Sigmoid colon (tissue), 7 donors: ENCODE measurements at places on chromosomes 16 and 17.

- peak; percentile 82 for DNase-seq
These were observed 104.3 kb downstream of the PHKB start for GRCh38 chr16:47565454-47565853.

DNA sequence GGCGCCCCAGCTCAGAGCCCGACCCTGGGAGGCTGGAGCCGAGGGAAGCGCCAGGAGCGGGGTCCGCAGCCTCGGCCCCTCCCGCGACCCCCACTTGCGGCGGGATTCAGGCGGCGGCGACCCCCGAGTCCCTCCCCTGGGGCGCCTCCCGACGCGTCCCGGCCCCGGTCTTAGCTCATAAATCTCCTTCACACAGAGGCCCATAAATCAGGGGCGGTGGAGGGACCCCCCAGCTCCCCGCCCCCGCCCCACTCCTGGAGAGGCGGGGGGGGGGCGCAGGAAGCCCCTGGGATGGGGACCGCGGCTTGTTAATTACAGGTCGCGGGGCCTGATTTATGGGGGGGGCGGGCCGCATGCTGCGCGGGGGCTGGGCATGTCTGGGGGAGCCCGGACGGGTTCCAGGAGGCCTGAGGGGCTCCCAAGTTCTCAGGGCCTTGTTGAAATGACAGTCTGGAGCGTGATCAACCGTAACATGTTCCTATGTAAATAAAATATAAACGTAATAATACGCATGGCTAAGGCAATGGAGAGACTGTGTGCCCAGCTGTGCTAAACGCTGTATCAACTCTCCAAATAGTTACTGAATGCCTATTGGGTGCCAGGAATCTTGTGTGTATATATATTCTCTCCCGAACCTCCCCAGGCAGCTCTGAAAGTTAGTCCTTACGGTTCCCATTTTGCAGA, 10.0 kb upstream of the BHLHA9 start:
- DNase-seq: no peak

DNA sequence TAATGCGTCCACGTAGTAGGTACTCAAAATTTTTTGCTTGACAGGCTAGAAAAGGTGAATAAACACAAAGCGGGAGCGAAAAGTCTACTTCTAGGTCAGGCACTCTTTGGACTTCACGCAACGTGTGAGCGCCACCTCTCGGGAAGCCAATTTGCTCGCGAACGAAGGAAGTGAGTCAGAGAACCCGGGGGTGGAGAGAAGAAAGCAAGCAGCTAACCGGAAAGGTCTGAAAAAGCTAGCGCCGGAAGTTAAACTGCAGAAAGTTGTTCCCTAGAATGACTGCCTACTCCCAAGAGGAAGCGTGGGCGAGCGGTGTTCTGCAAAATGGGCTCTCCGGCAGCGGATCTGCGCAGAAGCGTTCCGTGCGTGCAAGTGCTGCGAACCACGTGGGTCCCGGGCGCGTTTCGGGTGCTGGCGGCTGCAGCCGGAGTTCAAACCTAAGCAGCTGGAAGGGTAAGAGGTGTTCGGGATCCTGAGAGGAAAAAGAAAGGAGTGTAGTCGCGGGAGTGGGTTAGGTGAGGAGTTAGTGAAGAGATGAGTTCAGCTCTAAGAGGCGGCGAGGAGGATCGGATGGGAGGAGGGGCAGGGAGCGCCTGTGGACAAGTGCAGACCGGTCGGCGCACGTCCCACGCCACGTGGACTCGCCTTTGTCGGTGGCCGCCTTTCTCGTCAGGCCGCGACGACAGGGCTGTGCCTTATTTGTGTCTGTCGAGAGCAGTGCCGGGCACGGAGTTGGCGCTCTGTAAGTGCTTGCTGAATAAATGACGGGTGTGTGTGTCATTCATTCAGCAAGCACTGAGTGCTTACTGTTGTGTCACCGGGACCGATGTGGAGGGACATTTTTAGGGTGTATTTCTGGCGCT, at the start of gene NME1:
Gene NME1 (plus strand): TSS at position 350 of the 863 bp plus-strand sequence. CDS start 2,096 bp downstream, outside the sequence.
- peak; percentile 98 for DNase-seq

GRCh38 chr17:13640551-13640950, 38.8 kb upstream of the HS3ST3A1 start:
- no peak for DNase-seq

DNA sequence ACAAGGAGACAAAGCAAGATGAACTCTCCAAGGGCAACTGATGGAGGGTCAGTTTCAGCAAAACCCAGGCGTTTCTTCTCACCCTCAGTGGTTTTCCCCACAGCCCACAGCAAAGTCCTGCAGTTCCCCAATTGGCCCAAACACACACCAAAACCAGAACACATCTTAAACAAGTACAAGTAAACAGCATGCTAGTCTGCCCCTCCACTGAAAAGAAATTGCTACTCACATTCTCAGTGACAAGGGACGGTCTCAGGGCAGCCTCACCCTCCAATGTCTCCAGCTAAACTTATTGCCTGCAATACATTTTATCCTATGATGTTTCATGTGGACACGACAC, 300.6 kb upstream of the IRX3 start:
- DNase-seq: no peak

GRCh38 chr17:34647511-34647910, 68.1 kb downstream of the TMEM132E start:
- no peak for DNase-seq

DNA sequence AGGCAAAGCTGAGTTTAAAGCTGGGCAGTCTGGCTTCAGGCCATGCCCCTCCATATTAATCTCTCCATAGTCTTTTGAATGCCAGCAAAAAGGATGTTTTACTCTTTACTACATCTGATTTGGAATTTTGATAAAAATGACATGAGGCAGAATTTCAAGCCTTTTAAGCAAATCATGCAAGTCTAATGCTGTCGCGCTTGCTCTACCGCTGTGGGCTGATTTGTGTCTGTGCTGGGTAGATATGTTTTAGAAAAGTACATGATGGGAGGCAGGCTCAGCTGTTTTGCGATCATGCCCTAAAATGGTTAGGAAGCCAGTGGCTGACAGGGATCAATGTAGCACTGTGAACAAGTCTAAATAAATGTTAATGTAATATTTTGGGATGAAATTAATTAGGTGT, 311.9 kb downstream of the CA10 start:
- no peak for DNase-seq
